ENCODE measurements at places on chromosomes 3 and 15. TPM values are rescaled to one million over a fixed set of nuclear protein-coding genes. Genes with fewer than 3 reads are reported as not detected.

DNA sequence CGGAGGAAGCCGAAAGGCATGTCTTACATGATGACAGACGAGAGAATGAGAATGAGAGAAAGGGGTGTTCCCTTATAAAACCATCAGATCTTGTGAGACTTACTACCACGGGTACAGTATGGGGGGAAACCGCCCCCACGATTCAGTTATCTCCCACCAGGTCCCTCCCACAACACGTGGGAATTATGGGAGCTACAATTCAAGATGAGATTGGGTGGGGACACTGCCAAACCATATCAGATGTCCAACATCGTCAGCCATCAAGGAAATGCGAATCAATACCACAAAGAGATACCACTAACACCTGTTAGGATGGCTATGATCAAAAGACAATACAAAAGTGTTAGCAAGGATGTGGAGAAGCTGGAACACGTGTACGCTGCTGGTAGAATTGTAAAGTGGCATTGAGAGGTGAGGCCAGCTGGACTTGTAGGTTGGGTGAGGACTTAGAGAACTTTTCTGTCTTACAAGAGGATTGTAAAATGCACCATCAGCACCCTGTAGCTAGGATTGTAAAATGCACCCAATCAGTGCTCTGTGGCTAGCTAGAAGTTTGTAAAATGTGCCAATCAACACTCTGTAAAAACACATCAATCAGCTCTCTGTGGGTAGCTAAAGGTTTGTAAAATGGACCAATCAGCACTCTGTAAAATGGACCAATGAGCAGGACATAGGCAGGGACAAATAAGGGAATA lies 37.5 kb downstream of the VGLL4 start:
- no peak for DNase-seq

GRCh38 chr15:25693321-25694238 lies 169.5 kb downstream of the ATP10A start:
- DNase-seq = no peak

- no peak for DNase-seq
Measured at GRCh38 chr15:81751256-81751655, 294.6 kb downstream of the MEX3B start.

DNA sequence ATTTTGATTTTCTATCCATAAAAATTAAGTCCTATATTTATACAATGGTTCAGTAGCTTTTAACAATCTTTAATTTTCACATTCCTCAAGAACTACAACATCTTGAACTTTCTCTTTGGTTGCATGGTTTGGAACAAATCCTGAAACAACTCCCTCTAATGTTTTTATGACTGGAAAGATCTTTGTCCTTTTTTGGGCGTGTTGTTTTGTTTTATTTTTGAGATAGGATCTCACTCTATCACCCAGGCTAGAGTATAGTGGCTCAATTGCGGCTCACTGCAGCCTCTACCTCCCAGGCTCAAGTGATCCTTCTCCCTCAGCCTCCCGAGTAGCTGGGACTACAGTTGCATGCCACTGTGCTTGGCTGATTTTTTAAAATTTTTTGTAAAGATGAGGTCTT lies 4.0 kb downstream of the STX19 start:
- DNase-seq = no peak

GRCh38 chr3:197428117-197428801 lies 127.5 kb downstream of the BDH1 start:
- DNase-seq = no peak

DNA sequence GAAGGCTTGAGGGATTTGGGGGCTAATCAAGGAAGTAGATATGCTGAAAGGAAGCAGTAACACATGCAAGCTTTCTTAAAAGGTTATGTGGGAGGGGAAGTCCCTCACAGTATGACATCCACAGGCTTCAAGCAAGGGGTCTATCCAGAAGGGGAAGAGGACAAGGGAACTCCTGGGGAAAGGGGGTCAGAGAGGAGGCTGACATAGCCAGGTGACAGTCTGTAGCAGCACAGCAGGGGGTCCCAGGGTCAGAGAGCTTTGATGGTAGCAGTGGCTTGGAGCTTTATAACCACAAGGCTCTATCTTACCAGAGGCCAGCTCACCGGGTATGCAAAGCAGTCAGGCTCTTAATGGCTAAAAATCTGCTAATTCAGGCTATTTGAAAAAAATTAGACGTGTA lies 150.6 kb upstream of the NSMCE3 start:
- DNase-seq = no peak

GRCh38 chr3:126692858-126693257 lies 11.2 kb upstream of the CHCHD6 start:
- no peak for DNase-seq

GRCh38 chr15:58469432-58470353 lies 37.9 kb downstream of the LIPC start:
- no peak for DNase-seq

GRCh38 chr15:69972436-69972835 lies 125.3 kb downstream of the TLE3 start:
- DNase-seq = no peak

DNA sequence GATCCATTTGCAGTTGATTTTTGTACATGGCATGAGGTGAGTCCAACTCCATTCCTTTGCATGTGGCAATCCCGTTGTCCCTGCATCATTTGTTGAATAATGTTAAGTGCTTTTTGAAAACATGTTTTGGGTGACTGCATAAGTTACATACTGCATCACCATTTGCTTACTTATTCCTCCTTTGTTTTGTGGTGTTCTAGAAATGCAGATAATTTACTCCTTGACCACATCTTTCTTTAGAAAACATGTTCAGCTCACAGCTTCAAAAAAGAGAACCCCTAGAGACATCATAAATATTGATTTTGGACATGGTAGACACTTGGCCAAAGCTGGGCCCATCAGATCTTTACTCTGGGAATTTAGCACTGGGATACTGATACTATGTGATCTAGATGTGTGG lies 135.3 kb upstream of the DAZL start:
- no peak for DNase-seq

DNA sequence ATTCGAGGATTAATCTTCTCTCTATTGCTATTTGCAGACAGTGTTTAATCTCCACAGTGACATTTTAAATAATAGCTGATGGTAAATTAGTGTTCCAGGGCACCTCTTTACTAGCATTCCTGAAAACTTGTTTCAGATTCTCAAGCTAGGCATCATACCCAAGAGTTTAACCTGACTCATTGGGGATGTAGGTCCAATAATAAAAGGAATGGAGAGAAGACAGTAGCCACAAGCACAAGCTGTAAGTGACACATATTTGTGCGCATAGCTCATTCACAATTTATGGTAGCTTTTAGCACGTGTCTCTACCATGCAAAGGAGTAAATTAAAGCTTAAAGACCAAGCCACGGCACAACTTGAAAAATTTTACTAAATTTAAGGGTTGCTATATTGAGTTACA lies 171.3 kb upstream of the FAM3D start:
- DNase-seq = no peak

- peak; percentile 2 for DNase-seq
Measured at GRCh38 chr3:197398286-197398878, 100.0 kb upstream of the DLG1 start.

- DNase-seq = no peak
Measured at GRCh38 chr15:67100801-67101581, 35.6 kb downstream of the SMAD3 start.

GRCh38 chr3:15521573-15521965 lies at the start of gene COLQ:
Gene COLQ, minus strand, starts transcription at chr3:15521706. Its CDS starts 81 bp downstream, at chr3:15521625.
- no peak for DNase-seq

DNA sequence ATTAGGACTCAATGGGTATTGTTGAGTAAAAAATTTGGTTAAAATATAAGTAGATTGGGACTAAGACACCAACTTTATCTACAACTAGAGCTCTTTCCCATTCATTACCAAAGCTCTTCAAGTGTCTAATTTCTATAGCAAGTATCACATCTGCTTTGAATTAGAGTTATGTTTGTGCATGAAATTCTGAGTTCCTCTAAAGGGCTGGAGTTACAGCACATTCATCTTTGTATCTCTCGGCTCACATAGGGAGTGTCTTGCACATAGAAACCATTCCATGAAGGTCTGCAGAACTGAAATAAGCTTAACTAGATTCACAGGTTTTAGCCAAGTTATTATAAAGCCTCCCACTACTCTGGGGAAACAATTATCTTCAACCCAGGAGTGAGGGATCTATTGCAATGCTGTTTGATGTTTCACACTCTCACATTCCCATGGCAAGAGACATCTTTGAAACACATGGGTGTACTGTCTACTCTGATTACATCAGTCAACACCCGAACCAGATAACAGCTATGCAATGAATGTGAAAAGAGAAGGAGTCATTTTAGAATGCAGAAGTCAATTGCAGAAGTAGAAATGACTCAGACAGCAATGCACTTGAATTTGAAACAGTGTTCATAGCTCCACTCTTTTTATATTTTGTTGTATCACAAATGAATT lies 93.1 kb upstream of the KBTBD8 start:
- no peak for DNase-seq

GRCh38 chr15:79682851-79683288 lies 213.9 kb downstream of the MTHFS start:
- no peak for DNase-seq

- DNase-seq = no peak
Measured at GRCh38 chr15:77226652-77227051, 155.7 kb upstream of the TSPAN3 start.

DNA sequence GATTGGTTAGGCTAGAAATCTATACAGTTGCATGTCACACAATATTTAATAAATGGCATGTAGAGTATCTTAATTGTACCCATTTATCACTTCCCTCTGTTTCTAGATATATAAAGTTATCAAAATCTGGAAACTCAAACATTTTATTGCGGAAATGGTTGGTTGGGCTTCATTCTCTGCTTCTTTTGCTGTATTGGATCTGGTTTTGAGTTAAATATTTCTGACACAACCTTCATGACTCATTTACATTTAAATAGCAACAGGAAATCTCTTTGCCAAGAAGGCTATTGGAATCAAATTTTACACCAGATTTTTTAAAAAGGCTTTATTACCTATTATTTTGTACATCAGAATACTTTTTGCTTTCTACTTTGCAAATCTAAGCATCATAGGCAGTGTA lies 153.8 kb downstream of the EBLN2 start:
- DNase-seq = no peak

DNA sequence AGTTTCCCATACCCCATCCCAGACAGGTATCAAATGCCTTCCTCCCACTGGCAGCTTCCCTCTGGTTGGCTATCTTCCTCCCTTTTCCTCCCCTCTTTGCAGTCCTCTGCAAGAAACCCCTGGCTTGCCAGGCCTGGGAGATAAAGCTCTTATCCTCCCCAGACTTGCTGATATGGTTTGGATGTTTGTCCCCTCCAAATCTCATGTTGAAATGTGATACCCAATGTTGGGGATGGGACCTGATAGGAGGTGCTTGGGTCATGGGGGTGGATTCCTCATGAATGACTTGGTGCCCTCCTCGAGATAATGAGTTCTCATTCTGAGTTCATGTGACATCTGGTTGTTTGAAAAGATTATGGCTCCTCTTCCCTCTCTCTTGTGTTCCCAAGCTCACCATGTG lies 32.2 kb upstream of the SNRK start:
- DNase-seq = no peak

DNA sequence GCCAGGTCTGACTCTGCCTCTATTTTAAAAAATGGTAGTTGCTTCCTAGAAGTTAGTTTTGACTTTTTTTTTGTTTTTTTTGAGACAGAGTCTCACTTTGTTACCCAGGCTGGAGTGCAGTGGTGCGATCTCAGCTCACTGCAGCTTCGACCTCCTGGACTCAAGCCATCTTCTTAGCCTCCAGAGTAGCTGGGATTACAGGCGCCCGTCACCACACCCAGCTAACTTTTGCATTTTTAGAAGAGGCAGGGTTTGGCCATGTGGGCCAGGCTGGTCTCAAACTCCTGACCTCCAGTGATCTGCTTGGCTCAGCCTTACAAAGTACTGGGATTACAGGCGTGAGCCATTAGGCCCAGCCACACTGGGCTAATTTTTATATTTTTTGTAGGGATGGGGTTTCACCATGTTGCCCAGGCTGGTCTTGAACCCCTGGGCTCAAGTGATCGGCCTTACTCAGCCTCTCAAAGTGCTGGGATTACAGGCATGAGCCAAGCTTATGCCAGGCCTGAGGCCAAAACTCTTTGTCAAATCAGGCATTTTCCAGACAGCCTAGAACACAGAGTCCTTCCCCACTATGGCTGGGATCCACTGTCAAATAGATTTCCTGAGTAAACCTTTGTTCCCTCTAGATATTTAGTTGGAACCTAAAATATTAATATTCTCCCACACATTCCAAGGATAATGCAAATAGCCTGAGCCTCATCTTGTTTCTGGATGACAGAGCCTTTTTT lies 13.7 kb downstream of the C3orf62 start:
- DNase-seq = no peak

DNA sequence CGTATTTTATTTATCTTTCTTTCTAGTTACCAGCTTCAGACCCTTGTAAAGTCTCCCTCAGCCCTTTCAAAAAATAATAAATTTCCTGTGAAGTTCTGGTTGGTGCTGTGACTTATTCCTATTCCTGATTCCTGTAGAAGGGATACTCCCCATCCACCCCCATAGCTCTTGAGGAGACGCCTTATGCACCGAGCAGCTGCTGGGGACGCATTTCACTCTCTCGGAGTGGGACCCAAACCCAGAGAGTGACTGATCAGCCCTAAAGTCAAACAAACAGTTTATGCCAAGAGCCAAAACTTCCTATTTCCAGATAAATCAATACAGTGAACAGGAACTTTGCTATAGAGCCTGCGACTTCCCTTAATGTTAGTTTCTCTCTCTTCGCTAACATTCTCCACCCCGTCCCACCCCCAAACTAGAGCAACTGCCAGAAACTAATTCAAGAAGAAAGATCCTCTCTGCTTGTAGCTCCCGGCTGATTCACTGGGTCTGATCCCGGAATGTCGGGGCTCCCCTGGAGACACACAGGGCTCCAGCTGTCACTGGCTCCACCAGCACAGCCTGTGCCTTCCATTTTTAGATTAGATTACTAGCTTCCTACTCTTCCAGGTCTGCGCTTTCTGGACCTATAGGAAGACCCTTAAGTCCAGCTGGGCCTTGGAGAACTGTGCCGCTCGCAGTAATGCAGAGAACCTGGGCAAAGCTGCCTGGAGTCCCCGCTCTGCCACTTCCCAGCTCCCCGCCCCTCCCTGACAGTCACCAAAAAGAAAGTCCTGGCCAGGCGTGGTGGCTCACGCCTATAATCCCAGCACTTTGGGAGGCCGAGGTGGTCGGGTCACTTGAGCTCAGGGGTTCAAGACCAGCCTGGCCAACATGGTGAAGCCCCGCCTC lies 45.2 kb downstream of the KLHL25 start:
- no peak for DNase-seq

- DNase-seq = no peak
Measured at GRCh38 chr15:58282060-58282708, 144.0 kb downstream of the AQP9 start.

- DNase-seq = no peak
Measured at GRCh38 chr3:8619548-8619947, 25.1 kb downstream of the SSUH2 start.

- DNase-seq = no peak
Measured at GRCh38 chr3:177300039-177300833, 103.0 kb upstream of the TBL1XR1 start.

- no peak for DNase-seq
Measured at GRCh38 chr3:66392966-66393332, 107.9 kb downstream of the LRIG1 start.

Gene VEPH1
- total RNA-seq = 13.0 TPM

Gene TM6SF1
- 27.7 TPM for total RNA-seq

Gene LRRIQ4
- total RNA-seq = 0.82 TPM

Gene SLC6A20
- 3.3 TPM for total RNA-seq

Gene CCR8
- not detected for total RNA-seq

Gene CALML4
- total RNA-seq = 1.6 TPM

Gene ZPLD1
- total RNA-seq = not detected

Gene AMOTL2
- total RNA-seq = 62.0 TPM

Gene ZIC1
- total RNA-seq = 20.0 TPM

Gene CYP1A2
- total RNA-seq = not detected

Gene ZNF620
- 13.9 TPM for total RNA-seq

Gene NUSAP1
- 22.8 TPM for total RNA-seq
